ENCODE measurements at places on chromosomes 7 and 10.

DNA sequence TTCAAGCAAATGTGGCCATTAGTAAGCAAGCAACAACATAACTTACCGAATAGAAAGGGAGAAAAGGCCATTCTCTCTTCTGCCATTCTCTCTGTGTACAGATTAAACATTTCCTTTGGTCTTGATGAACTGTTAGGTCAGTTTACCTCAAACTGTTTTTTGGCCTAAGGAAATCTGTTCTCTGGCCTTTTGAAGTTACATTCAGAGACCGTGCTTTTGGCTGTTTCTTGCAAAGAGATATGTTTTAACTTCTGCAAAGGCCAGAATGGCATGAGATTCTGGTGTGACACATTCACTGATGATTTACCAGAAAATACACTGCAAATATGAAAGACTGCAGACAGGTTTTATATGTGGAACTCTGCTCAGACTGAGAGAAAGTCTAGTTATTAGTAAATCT lies 22.2 kb downstream of the AHR start:
- DNase-seq: no peak

DNA sequence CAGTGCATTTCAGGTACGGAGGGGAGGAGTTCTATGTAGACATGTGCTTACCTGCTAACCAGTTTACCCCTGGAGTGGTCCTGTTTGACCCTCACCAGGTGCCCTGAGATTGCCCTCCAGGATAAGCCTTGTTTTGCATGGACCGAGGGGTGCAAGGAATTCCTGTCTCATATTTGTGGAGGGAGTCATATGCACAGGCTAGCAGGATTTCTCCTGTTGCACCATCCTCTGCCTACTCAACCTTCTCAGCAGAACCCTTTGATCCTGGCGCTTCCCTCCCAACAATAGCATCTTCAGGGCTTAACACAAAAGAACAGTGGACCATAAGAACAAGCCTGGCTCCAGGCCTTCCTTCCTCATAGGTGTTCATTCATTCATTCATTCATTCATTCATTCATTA lies 7.2 kb downstream of the TRPV6 start:
- DNase-seq: no peak

DNA sequence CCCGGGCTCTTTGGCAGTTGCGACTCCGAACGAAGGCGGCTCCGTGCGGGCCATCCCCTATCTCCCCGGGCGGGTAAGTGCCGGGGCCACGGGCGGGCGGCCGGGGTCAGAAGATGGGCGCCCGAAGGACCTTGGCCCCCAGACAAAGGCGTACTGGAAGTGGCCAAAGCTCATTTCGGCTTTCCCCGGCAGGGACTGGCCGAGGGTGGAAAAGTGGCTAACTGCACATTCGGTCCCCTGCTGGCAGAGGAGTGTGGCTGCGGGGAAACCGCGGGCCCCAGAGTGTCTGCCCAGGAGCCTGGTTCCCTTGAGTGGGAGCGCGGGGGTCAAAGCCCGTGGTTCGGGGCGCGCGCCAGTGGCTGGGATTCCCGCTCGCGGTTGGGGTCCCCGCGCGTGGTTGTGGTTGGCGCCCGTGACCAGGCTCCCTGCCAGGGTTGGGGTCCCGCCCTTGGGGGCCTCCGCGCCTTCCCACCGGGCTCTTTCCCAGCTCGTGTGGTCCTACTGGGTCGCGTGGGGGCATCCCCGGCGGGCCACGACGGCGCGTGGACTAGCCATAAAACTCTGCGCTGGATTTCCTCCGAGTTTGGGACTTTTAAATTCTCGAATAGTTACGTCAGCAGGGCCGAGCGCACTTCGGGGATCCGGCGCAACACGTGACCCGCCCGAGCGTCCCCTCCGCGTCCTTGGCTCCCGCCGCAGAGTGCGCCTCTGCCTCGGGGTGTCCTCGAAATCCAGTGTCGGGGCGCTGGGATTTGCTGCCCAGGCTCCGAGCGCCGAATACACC lies 124.4 kb downstream of the TACC2 start:
- DNase-seq: no peak

- DNase-seq: no peak
Measured at GRCh38 chr10:86229811-86230556, 136.6 kb downstream of the GRID1 start.

DNA sequence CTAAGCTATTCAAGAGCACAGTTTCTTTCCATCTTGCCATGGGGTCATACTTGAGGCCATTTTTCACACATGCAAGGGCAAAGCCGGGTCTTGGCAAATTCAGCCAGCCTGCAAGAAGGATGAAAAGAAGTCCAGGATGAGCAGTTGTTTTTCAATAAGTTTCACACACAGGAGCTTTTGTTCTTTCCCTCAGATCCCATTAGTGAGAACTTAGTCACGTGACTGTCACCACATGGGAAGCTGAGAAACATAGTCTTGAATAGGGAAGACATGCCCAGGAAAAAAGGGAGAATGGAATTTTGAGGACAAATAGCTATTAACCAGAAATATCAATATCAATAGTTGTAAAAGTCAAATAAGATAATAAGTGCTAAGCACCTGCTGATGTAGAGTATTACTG lies 137.7 kb downstream of the AHR start:
- no peak for DNase-seq

GRCh38 chr7:70808876-70809275 lies 323.1 kb upstream of the GALNT17 start:
- no peak for DNase-seq

- DNase-seq: no peak
Measured at GRCh38 chr10:102235598-102235920, 5.8 kb downstream of the PITX3 start.

- peak; percentile 50 for DNase-seq
Measured at GRCh38 chr7:103989785-103990767, 618 bp upstream of the RELN start.

- no peak for DNase-seq
Measured at GRCh38 chr7:8325067-8325466, 63.1 kb upstream of the ICA1 start.

DNA sequence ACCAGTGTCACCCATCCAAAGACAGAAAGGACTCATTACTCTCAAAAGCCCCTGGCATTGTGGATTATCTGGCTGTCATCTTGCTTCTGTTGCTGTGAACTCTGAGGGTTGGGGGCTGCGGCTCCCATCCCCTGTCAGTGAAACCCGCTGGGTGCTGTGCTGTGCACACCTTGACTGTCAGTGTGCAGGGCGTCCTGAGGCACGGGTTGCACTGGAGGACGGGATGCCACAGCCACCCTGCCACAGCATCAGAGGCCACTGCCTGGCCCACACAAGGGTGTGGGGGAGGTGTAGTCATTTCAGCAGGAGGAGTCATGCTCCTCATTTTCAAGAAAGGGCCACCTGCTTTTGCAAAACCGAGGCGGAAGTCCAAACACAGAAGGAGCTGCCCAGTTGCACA lies 245.8 kb downstream of the GLRX3 start:
- no peak for DNase-seq

- DNase-seq: peak; percentile 11
Measured at GRCh38 chr10:89793649-89794254, 92.4 kb downstream of the KIF20B start.

DNA sequence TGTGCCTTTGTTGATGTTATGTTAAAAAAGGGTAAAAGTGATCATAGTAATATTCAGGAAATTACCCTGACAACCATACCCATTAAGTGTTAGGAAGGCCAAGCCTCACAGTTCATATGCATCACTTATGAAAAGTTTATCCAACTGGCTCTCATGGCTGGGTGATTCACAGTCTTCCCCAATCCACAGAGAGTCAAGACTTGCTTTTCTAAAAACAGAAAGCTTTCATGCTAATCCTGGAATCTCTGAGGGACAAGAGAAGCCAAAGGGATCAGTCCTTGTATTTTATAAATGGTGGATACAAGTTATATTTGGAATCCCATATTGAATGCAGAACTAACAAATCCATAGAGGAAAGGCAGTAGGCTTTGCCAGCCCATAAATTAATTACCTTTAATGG lies 218.3 kb downstream of the JAZF1 start:
- no peak for DNase-seq

- DNase-seq: no peak
Measured at GRCh38 chr7:134071355-134072331, 55.5 kb upstream of the LRGUK start.

- DNase-seq: no peak
Measured at GRCh38 chr10:46560952-46561351, 4.5 kb upstream of the GPRIN2 start.

DNA sequence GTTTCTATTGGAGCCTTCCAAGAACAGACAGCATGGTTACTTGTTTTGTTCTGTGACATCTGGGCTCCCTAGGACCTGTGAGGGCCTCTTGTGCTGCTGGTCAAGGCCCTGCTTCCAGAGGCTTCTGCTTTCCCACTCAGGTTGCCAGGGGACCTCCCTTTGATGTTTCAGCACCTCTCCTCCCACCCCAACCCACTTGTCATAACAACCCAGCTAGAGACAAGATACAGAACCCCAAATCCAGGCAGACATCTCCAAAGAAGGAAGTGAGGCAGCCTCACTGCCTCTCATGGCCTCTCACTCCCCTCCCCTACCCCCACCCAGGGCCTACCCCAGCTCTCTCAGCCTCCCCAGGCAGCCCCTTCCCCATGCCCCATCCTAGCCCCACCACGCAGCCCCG lies 11.3 kb downstream of the NFKB2 start:
- no peak for DNase-seq

DNA sequence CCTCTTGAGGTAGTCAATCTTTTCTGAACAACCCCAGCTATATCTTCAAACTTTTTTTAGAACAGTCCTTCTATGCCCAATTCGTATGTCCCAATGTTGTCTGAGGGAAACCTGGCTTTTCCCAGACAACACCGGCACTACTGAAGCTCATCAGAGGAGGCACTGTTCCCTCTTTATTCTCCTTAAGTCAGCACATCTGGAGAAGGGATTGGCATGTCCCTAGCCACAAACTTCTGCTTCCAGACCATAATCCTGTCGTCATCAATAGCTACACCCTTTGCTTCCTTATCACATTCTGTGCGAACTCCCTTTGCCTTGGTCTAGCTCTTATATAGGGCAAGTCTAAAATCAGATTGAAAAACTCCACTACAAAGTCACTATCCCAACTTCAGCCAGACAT lies 22.9 kb downstream of the PON3 start:
- no peak for DNase-seq

GRCh38 chr10:52665821-52666220 lies 106.8 kb downstream of the MBL2 start:
- DNase-seq: no peak

DNA sequence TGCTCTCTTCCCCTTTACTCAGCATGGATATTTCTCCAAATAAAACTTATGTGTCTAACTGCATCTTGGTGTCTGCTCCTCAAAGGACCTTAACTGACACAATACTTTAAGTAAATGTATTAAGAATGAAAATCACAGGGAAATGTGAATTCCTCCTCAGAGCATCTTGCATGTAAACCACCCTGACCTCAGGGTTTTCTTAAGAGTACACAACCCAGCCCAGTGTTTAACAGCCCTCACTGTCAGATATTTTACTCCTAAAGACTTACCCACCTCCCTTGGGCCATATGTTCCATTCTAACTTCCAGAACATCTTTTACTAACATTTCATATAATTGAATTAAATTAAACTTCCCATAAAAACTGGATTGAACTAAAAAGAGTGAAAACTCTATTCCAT lies 315.3 kb downstream of the HPSE2 start:
- DNase-seq: no peak

GRCh38 chr10:85547460-85548023 lies 819.1 kb downstream of the GRID1 start:
- no peak for DNase-seq

- DNase-seq: no peak
Measured at GRCh38 chr7:13009517-13009916, 322.1 kb downstream of the ARL4A start.

DNA sequence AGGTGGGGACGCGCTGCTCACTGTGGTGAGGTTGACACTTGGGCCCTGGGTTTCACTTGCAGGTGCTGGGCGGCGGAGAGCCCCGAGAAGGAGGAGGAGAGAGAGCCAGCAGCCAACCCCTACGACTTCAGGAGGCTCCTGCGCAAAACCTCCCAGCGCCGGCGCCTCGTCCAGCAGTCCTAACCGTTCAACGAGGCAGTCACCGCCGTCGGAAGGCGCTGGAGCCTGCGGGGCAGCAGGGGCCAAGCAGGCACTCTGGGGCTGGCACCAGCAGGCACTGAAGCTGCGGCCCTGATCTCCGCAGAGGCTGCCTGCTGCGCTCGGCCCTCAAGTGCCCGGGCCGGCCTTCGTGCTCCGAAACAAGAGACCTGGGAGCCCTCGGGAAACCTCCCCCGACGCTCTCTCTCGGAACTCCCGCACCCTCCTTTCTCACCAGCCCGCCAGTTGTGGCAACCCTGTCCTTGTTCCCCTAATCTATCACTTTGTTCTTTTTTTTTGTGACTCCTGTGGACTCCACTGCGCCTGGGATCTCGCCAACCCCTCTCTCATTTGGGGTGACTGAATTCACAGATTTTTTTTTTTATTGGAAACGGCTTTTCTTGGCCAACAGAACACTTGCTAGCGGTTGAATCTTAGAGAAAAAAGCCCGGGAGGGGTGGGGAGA lies 4.7 kb upstream of the GAD2 start:
- no peak for DNase-seq

- no peak for DNase-seq
Measured at GRCh38 chr7:139937715-139938114, 108.7 kb downstream of the TBXAS1 start.

DNA sequence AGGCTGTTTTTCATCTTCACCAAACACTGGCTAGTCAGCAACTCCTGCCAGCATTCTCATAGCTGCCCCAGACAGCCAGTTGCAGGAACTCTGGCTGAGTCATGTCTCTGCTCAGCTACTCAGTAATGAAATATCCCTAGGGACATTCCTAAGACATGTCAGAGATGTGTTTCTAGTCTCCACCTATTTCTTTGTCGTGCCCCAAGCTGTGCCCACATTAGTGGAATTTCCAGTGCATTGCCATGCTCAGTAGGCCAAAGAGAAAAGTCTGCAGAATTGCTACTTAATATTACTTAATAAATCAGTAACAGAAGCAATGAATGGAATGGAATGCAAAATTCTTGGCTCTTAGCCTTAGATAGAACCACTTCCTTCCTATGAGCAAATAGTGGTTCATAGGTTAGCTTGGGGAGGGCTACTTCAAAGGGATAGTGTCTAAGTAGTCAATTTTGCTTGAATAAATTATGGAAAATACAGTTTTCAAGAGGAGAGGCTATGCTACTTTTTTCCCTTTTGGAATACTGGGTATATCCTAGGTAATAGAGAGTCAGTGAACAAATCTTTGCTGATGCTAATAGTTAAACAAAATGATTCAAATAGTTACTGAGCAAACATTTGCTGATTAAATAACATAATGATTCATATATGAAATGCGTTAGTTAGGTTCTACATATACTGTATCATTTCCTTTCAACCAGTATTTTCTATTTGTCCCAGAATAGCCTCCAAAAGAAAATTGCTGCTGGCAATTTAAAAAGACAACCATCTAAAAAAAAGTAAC lies 23.6 kb upstream of the SEMA3C start:
- no peak for DNase-seq

DNA sequence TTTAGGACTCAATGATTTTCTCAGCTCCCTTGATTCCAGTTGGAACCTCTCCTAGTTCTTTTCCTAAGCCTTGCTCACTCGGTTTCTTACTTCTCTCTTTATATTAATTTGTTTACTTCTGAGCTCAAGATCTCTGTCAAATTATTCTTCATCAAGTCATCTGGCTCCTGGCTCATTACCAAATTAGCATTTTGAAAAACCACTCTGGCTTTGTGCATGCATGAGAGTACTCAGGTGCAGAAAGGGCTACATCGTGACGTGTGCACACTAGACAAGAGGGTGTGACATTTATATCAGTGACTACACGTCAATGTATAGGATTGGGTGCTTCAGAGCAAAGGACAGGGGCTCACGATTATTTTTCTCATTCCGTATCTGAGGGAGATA lies 645.7 kb upstream of the DPP6 start:
- DNase-seq: no peak

All from NCI-H2029 treated with DMSO at 0.1 percent for 48 hours (cell line).